ENCODE measurements at places on chromosomes 13 and 19. TPM values are rescaled to one million over a fixed set of nuclear protein-coding genes. Genes with fewer than 3 reads are reported as not detected.

DNA sequence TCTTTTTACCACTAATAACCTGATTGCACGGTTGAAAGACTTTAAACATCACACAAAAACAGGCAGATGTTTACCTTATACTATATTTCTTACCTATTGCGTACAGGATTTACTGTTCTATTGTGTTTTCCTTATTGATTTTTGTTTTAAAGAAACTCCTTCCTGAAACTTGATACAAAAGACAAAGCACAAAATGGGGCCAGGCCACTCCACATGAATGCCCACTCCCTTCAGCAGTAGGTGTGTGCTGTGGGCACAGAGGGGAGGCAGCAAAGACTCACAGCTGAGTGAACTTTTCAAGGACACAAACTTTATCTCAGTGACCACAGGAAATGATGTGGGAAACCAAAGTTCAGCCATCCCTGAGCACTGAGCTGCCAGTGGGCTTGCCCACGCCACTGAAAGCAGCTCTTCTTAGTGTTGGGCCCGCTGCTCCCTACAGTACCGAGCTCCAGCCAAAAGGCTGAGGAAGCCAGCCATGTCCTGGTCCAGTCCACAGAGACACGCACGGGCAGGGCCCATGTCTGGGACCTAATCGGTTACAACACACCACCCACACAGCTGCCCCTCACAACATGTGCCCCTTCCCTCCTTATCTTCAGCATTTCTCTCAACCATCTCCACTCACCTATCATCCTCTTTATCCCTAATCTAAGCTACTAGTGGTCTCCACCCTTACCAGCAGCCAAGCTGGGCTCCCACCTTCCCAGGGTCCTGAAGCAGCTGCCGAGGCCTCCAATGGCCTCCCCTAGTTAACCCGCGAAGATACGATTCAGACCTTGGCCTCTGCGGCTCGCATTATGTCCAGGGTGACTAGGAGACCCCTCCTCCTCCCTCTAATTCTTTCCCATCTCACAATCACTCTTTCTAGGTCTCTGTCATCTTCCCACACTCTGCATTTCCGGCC is 39.5 kb downstream of the ATP7B start:
- peak; percentile 67 for DNase-seq

DNA sequence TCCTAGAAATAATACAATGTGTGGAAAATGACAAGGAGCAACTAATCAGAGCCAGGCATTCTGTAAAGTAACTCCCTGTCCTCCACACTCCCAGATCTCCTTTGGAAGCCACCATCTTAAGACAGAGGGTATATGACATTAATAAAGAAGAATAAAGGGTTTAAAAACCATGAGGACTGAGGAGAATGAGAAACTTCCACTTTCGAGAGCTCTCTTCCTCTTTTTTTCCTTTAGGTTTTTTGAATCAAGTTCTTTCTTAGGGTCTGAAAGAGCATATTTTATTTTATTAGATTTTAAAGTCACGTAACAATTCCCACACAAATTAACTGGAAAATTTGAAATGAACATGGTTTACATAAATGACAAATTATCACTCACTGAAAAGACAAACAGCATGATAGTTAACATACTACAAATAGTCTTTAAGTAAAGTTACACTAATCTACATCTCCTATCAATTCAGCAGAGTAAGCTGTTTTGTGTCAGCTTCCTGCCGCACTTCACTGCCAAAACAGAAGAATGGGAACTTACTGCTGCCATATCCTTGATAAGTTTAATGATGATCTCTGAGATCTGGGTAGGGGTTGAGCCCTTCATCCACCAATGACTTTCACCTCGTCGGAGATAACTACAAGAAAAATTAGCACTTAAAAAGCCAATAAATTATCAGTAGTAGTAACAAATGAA is 38.6 kb upstream of the FBXL3 start:
- DNase-seq: no peak

DNA sequence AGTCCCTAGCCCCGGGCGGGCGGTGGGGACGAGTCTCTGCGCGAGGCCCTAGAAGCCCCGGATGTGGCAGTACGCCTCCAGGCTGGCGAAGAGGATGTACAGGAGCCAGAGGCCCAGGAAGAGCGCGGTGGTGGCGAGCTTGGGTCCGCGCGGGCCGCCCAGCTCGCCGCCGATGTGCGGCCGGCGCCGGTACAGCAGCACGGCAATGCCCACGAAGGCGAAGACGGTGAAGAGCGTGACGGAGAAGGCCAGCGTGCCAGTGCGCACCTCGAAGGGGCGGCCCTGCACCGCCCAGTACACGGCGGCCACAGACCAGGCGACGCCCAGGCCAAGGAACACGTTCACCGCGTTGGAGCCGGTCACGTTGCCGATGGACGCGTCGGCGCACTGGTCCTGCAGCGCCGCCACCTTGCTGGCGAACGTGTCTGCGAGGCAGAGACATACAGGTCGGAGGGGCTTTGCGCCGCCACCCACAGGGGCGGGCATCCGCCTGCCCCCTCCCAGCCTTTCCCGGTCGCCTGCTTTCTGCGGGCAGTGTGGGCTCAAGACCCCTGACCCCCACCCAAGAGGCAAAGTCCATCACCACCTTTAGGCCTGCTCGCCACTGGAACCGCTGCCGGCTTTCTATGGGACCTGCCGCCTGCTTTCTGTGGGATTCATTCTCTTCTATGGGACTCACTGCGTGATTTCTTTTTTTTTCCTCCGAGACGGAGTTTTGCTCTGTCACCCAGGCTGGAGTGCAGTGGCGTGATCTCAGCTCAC is 10.9 kb upstream of the MEIS3 start:
- no peak for DNase-seq

DNA sequence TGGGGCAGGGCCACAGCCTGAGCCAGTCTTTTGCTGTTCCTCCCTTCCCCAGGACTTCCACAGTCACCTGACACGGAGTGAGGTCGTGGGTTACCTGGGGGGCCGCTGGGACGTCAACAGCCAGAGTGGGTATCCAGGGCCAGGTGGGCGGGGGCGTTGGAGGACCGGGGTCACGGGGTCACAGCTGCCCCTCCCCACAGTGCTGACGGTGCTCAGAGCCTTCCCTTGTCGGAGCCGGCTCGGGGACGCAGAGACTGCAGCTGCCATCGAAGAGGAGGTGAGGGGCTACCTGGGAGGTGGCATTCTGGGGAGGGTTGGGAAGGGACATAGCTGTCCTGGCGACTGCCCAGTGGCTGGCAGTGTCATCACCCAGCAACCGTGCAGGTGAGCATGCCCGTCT is 11.5 kb downstream of the MPND start:
- DNase-seq: no peak

GRCh38 chr13:71695662-71696061 is 171.3 kb downstream of the DACH1 start:
- DNase-seq: no peak

GRCh38 chr13:80196756-80197155 is 144.2 kb downstream of the SPRY2 start:
- DNase-seq: no peak

- no peak for DNase-seq
Measured at GRCh38 chr13:50209631-50210030, 194.4 kb downstream of the KCNRG start.

DNA sequence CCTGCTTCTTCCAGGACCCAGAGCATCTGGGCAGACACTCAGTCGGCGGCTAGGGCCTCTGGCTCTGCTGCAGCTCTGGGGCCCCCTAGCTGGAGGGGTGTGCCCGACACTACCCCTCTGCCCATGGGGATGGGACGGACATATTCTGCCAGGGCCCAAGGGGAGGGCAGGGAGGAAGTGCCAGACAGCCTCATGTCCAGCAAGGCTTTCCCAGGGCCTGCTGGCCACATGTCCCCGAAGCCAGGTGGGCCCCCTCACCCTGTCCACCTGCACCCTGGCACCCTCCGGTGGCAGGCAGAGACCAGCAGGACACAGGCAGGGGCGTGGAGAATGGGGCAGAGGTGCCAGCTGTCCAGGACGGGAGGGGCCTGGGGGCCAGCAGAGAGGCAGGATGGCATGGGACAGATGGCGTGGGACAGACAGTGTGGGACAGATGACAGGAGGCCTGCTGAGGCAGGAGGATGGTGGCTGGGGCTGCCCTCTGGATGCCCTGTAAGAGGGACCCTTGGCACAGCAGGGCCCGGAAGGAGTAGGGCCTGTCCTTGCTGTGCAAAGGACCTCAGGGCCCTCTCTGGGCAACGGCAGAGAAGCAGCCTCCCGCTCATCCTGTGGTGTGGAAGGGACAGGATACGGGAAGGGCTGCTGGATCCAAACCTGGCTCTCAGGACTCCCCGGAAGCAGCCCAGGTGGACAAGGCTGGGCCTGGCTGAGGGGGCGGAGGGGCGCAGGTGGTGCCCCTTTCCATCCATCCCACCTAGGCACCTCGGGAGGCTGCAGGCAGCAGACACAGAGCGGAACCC is 29.1 kb downstream of the CEBPG start:
- DNase-seq: no peak

- DNase-seq: no peak
Measured at GRCh38 chr13:106562301-106562700, 5.6 kb downstream of the ARGLU1 start.

- DNase-seq: no peak
Measured at GRCh38 chr19:13619203-13619632, 112.9 kb upstream of the CACNA1A start.

- no peak for DNase-seq
Measured at GRCh38 chr13:35961002-35961401, 170.2 kb downstream of the DCLK1 start.

- DNase-seq: no peak
Measured at GRCh38 chr13:112569821-112570220, 18.1 kb downstream of the TUBGCP3 start.

GRCh38 chr13:112729408-112729807 is 39.6 kb downstream of the ATP11A start:
- DNase-seq: no peak

- DNase-seq: no peak
Measured at GRCh38 chr13:56850852-56851251, 289.9 kb upstream of the PRR20A start.

- DNase-seq: peak; percentile 79
Measured at GRCh38 chr13:113854238-113855011, 9.5 kb downstream of the GAS6 start.

DNA sequence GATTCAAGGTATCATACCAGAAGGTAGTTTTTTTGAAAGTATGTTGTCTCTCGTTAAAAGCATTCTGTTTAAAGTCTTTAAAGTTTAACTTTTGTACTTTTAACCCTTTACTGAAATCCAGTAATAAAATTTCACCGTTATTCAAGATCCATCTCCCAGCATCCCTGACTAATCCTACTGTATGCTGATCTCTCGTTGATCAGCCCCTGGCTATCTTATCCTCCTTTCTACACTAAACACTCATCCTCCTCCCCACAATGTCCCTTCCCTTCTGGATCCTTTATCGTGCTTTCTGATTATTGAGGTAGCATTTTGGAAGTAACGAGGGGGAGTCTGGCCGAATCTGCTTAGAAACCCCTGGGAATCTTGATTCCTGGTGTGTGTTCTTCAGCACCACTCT is 1.3 kb downstream of the TPP2 start:
- no peak for DNase-seq

The WDR88 gene
- not detected for total RNA-seq

The MZT1 gene
- total RNA-seq: 3.2 TPM

The RGS9BP gene
- 0.49 TPM for total RNA-seq

The CYP2S1 gene
- 7.1 TPM for total RNA-seq
